ENCODE measurements at places on chromosomes 16 and 17.
A peak's percentile ranks its signal among the peaks of the same experiment; 100 is the strongest.

DNA sequence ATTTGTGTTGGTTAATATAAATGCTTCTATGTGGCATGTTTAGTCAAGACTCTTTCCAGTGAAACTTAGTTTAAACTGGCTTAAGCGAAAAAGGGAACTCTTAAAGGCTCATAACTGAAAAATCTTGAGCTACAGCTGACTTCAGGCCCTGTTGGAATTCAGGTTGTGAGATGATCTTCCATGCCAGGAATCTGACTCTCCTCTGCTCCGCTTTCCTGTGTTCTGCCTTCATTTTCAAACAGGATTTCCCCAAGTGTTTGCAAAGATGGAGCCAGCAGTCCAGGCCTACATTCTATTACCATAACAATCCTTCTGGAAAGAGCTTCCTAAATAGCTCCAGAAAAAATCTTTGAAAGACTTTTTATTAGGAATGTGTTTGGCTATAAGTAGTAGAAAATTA lies 134.9 kb downstream of the NLK start:
- DNase-seq = no peak

DNA sequence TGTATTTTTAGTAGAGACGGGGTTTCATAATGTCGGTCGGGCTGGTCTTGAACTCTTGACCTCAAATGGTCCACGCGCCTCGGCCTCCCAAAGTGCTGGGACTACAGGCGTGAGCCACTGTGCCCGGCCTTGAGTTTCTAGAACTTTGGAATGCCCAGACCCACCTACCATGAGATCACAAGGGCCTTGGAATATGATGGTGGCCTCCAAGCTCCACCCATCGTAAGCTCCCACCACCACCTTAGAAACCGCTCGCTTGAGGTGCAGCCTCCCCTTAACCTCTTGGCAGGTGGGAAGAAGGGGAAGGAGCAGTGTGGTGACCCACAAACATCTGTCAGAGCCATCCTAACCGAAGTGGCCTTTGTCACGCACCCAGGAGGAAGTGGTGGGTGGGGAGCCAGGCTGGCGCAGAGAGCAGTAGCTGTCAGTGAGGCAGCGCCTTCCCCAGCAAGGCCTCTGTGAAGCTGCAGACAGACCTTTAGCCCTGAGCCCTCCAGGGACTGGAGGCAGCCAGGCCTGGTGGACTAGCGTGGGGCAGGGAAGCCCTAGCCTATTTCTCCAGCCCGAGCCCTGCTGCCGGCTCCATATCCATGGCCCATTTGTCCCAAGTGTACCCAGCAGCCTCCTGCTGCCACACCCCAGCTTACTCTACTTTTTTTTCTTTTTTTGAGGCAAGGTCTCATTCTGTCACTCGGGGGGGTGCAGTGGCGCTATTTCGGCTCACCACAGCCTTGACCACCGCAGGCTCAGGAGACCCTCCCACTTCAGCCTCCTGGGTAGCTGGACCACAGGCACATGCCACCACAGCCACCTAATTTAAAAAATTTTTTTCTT lies 13.1 kb upstream of the SEPHS2 start:
- no peak for DNase-seq

DNA sequence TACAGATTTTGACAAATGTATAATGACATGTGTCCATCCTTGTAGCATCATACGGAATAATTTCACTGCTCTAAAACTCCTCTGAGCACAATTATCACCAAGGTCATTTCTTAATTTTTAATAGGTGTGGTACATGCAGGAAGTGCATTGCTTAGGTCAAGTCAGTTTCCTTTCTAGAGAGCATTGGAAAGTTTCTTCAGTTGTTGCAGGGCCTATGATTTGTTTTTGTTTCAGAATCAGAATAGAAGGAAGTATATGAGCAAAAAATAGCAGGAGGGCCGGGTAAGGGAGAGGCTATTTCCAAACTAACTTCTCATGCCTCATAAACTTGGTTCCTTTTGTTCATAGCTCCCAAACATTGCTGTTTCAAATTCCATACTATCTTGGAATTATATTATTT lies 24.0 kb upstream of the SLFN5 start:
- peak; percentile 52 for DNase-seq

DNA sequence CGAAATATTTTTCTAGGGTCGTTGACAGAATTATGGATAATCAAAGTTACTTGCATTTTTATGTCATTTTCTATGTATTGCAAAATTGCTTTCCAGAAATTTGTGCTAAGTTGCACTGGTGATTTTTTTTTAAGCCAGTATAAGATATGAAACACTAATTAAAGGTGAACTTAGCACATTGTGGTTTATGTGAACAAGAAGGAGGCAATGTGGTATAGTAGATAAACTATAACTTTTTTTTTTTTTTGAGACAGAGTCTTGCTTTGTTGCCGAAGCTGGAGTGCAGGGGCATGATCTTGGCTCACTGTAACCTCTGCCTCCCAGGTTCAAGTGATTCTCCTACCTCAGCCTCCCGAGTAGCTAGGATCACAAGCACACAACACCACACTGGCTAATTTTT lies 13.2 kb downstream of the DGKE start:
- no peak for DNase-seq

- DNase-seq = no peak
Observed at GRCh38 chr16:58831386-58831785, 97.3 kb upstream of the GOT2 start.

DNA sequence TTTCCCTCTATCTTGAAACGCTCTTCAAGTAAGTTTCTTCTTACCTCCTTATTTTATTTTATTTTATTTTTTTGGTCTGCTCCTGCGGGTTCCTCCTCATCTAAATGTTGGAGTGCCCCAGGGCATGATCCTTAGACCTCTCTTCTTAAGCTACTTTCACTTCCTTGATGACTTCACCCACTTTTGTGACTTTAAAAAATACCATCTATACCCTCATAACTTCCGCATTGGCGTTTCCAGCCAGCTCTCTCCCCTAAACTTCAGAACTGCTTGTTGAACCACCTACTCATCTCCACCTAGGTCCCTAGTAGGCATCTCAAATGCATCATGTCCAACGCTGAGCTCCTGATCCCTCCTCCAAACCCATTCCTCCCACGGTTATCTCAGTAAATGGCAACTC lies 51.4 kb upstream of the NFAT5 start:
- DNase-seq = no peak

- no peak for DNase-seq
Observed at GRCh38 chr16:20102021-20102420, 28.3 kb upstream of the GPR139 start.

- no peak for DNase-seq
Observed at GRCh38 chr17:81810476-81810875, 6.5 kb downstream of the GCGR start.

- DNase-seq = peak; percentile 39
Observed at GRCh38 chr16:4315186-4316107, at the start of gene GLIS2. GLIS2 (plus strand) TSS chr16:4316067; CDS start chr16:4332281, 16,214 bp downstream.

- DNase-seq = no peak
Observed at GRCh38 chr16:85913688-85914422, 14.9 kb downstream of the IRF8 start.

DNA sequence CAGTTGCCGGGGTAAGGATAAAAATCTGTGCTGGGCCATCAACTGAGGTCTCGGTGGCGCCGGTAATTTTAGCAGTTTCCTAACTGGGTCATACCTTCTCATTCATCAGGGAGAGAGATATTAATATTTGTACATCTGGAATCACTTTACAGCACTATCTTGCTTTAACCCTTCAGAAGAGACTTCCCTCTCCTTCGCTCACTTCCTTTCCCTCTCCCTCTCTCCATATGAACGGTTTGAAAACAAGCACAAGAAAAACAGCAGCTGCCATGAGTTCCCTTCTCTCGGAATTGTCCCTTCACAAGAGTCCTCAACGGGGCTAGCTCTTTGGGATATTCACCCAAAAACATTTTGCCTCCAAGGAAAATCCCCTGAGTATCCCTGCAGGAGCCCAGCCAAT lies 144.3 kb upstream of the NOG start:
- DNase-seq = no peak

GRCh38 chr17:32253117-32253611 lies 12.5 kb upstream of the RHBDL3 start:
- peak; percentile 76 for DNase-seq

GRCh38 chr16:71338632-71339031 lies 19.9 kb upstream of the CALB2 start:
- no peak for DNase-seq

- no peak for DNase-seq
Observed at GRCh38 chr17:50585346-50585745, 24.8 kb downstream of the CACNA1G start.

DNA sequence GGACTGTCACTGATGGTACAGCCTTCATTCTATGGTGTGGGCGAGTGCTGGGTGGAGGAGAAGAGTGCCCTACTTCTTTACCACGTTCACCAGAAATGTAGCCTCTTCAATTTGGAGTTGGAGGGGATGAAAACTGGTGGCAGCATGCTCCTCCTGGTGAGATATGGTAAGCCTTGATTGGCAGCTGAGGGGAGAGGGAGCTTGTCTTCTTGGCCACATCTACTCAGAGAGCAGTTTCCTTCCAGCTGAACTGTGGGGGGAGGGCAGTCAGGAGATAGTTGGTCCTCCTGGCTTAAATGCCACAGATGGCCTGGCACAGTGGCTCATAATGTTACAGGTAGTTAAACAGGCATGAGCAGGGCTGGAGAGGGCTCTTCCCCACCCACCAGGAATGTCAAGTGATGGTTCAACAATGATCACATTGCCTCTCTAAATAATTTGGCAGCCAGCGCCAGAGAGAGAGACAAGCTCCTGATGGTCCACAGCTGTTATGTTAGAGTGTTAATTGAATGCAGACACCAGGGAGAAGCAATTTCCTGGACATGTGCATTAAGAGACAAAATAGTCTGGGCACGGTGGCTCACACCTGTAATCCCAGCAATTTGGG lies 9.0 kb upstream of the MAPK3 start:
- no peak for DNase-seq

DNA sequence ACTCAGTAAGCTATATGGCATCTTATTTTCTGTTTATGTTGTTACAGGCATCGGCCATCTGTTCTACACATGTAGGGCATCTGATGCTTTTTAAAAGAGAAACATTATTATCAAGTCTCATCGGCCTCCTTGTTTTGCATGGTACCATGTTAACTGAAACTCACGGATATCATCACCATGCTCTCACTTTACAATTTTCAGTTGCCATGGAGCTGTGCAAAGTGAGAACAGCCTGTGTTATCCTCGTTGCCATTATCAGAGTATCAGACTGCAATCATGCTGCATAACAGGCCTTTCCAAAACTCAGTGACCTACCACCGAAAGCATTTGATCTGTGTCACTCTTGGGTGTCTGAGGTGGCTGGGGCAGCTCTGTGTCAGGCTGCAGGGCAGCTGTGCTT lies 110.3 kb downstream of the C17orf67 start:
- no peak for DNase-seq

GRCh38 chr17:41421617-41422016 lies 2.8 kb downstream of the KRT37 start:
- DNase-seq = no peak

DNA sequence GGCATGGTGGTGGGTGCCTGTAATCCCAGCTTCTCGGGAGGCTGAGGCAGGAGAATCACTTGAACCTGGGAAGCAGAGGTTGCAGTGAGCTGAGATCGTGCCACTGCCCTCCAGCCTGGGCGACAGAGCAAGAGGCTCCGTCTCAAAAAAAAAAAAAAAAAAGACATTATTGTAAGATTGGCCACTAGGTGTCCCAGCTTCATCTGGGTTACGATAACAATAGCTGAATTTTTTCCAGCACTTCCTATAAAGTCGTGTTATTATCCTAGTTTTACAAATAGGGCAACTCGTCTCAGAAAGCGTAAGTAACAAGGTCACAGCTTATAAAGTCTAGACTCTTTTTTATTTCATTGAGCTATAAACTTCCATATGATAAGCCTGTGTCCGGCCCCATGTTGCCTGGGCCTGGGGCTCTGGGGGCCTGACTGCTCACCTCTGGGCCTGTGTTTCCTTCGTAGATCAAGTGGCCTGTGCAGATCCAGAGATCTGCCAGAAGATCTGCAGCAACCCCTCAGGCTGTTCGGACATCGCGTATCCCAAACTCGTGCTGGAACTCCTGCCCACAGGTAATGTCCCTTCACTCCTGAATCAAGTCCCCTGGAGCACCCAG lies 60.5 kb downstream of the SLC5A11 start:
- DNase-seq = peak; percentile 6

DNA sequence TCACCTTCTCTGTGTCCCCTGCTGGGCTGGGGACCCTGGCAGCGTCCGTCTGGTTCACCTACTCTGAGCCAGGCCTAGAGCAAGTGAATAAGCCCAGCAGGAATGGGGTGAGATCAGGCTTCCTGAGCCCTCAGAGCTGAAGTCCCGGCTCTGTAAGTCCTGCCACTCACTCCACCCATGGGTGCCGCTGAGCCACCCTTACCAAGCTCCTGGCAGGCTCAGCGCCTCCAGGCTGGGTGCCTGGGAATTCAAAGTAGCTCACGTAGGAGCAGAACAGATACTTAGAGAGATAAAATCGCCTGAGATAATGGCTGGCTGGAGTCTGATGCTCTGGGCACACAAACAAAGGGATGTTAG lies 9.8 kb upstream of the LASP1NB start:
- no peak for DNase-seq

DNA sequence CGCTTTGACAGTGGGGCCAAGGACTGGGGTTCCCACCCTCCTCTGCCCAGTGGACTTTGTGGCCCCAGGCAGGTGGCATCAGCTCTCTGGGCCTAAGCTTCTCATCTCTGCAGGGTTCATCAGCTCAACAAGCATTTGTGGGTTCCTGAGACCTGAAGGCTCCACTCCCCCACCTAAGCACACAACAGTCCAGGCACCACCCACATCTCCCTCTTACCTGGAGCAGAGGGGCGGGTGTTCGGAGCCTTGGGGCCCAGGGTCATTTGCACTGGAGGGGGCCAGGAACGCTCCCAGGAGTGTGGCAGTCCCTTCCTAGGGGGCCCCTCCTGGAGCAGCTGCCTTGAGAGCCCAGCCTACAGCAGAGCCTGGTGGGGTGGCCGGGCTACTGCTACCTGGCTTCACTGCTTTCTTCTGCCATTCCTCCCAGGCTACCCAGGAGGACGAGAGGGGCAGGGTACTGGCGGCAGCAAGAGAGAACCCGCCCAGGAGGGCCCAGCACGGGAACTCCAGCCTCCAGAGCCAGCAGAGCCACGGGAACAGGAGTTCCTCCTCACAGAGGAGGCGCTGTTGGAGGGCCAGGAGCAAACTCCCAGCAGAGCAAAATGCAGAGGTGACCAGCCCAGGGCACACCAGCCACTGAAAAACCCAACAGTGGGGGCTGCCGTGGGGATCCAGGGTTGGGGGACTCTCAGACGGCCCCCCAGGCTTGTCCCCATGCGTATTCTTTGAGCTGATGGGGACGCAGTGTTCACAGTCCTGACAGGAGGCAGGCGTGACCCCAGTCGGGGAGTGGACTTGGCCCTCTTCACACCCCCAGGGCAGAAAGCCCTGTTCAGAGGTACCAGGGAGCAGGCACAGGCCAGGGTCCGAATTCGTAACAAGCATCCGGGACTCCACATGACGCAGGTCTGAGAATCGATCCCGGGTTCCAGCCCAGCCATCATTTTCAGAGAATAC lies 35.1 kb upstream of the SLC38A10 start:
- no peak for DNase-seq

DNA sequence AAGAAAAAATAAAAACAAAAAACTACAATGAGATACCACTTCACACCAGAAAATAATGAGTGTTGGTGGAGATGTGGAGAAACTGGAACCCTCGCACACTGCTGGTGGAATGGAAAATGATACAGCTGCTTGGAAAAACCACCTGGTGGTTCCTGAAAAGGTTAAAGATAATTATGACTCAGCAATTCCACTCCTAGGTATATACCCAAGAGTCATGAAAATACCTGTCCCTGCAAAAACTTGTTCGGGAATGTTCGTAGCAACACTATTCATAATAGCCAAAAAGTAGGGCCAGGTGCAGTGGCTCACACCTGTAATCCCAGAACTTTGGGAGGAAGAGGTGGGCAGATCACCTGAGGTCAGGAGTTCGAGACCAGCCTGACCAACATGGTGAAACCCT lies 8.1 kb upstream of the ITGAE start:
- DNase-seq = no peak

- DNase-seq = no peak
Observed at GRCh38 chr16:6956511-6956910, 376.1 kb upstream of the RBFOX1 start.

Data from MM.1S (cell line).